Motor neuron (in vitro differentiated cells): ENCODE measurements at places on chromosomes 12 and 14.

- no peak for ATAC-seq
These were observed 776.1 kb downstream of the AACS start for GRCh38 chr12:125841332-125841731.

DNA sequence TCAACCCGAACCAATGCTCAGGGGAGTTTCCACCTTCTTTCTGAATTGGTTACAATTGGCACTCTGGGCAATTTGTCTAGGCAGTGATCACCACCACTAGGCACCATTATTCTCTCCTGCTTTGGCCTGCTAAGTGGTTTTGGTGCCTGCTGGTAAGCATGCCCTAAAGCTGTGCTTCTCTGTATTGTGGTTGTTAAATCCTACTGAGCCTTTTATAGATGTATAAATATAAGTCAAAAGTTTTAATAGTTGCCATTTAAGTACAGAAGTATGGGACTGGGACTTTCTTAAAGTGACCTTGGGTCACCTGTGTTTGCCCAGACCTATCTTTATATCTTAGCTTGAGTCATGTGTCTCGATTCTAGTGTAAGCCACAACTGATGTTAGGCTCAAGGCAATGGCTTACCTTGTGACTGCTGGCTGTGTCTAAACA lies 475.9 kb downstream of the SLC16A7 start:
- ATAC-seq: no peak

GRCh38 chr14:72925815-72926291 lies 411 bp upstream of the DCAF4 start:
- no peak for ATAC-seq

GRCh38 chr12:131855521-131856142 lies 27.4 kb downstream of the MMP17 start:
- ATAC-seq: no peak

GRCh38 chr12:61916831-61917230 lies 343.4 kb upstream of the USP15 start:
- ATAC-seq: no peak

DNA sequence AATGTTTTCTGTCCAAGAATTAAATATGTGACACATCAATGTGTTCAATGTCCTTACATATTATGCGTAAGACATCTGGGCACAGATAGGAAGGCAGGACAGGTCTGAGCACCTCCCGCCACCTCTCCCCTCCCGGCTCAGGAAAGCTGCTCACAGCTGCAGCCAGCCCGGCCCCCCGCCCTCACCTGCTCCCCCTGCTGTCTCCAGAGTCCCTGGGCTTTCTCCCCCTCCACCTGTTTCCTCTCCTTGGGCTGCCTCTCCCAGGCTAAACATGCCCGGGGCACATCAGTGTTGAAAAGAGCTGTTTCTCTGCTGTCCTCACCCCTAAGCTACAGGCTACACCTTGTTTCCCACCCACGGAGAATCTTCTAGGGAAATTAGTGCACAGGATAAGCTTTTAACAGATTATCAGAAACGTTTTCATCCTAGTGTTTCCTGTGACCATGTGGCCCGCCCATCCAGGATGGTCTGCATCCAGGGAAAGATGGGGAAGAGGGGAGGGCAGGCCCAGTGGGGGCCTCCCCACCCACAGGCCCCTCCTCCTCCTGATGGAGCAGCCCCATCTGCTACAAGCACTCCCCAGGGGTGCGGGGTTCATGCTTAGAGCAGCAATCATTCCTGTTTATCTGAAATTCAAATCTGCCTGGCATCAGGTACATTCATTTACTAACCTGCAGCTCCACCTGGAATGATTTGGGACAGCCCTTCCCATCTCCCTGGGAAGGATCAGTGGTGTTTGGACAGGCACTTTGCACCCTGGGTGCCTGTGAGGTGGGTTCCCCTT lies 273.8 kb upstream of the SFSWAP start:
- no peak for ATAC-seq

GRCh38 chr14:59090572-59090971 lies 97.9 kb upstream of the DAAM1 start:
- ATAC-seq: no peak

DNA sequence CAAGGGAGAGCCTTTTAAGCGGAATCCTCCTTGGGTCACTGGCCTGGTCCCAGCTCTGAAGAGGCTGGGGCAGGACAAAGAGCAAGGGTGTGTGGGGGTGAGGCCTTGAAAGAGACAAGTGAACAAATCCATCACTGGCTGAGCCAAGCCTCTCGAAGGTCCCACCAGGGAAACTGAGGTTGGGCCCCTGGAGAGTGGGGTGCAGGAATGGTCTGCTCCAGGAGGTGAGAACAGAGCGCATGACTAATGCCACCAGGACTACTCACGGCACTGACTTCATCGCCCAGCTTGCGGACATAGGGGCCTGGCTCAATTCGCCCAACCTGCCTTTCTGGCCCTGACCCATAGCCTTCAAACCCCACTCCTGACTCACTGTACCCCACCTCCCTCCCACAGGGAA lies 19.2 kb upstream of the DEGS2 start:
- no peak for ATAC-seq

DNA sequence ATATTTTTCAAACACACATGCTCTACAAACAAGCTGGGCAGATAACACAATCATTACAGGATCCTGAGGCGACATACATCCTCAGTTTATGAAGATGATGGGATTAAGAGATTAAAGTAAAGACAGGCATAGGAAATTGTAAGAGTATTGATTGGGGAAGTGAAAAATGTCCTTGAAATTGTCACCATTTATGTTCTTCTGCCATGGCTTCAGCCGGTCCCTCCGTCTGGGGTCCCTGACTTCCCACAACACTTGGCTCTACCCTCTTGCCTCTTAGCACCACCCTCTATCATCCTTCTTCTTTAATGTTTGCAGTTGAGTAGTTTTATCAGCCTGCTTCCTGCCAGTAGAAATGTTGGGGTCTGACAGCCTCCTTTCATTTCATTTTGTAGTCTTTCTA lies 244.4 kb downstream of the DAD1 start:
- no peak for ATAC-seq

DNA sequence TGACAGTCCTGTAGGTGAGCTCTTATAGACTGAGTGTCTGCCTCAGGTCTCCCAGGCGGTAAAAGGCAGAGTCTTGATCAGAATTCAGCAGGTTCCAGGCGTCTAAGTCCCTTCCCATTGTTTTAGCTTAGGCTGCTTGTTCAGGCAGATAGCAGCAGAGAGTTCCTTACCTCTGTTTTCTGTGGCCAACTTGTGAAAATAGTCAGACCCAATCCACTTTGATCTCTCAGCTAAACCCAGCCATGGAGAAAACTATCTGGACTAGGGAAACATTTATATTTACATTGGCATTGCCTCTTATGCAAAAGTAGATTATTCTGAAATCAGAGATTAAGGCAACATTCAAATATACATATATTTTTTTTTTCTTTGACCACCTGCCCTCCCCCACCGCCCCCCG lies 21.4 kb downstream of the CCDC62 start:
- ATAC-seq: no peak

DNA sequence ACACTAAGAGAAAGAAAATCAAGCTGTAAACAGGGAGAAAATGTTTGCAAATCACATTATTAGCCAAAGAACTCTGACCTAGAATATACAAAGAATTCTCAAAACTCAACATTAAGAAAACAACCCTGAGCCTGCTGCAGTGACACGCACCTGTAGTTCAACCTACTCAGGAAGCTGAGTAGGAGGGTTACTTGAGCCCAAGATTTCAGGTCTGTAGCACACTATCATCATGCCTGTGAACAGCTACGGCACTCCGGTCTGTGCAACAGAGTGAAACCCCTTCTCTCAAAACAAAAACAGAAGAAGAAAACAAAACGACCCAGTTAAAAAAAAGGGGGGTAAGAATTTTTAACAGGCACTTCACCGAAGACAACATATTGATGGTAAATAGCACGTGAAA lies 20.8 kb downstream of the SAV1 start:
- no peak for ATAC-seq

DNA sequence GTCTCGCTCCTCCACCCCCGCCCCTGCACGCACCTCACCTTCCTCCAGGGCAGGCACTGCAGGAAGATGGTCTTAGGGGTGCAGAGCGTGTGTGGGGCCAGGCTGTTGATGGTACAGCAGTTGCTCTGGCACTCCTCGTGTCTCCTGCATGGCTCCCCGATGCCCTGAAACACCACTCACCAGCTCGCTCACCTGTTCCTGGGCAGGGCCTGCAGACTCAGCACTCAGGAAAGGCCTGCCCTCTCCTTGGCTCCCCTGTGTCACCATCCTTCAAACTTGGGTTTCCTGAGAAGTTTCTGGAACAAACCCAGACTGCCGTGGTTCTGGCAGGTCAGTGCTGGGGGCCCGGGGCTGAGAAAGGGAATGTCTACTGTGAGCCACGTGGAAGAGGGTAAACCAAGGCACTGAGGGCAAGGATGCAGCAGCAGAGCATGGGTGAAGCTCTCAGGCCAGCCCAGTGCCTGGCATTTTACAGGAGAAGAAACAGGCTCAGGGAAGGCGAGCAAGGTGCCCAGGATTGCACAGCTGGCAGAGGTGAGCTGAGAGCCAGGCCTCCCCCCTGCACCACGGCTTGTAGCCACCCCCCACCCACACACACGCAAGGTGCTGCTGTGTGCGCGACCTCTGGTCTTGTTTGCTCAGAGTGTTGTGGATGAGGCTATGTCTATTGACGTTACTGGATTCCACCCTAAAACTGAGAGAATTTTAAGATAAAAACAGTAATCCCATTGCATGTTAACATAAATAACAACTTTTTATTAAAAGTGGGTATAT lies 5.5 kb downstream of the LRCOL1 start:
- no peak for ATAC-seq

DNA sequence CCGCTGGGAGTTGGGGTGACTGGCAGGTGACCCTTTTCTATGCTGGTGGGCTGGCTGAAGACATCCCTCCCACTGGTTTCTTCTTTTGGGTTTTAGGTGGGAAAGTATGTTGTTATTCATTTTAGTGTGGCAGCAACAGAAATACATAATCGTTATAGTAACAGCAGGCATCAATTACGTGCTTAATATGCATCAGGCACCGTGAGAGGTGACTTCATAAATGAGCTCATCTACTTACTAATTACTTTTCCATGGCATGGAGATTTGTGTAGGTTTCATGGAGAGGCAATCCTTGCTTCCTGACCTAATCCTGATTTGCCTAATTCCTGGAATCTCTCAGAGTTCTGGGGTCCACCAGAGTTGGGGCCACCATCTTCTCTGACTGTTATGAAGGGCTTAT lies 13.4 kb upstream of the CELA1 start:
- ATAC-seq: no peak

- no peak for ATAC-seq
These were observed 45.5 kb downstream of the ZNF641 start for GRCh38 chr12:48305190-48305589.

GRCh38 chr12:46360908-46361666 lies 11.5 kb downstream of the SLC38A2 start:
- no peak for ATAC-seq

GRCh38 chr14:96090441-96091148 lies 51.4 kb downstream of the C14orf132 start:
- ATAC-seq: peak; percentile 94

GRCh38 chr12:74489543-74489942 lies 48.1 kb upstream of the ATXN7L3B start:
- no peak for ATAC-seq

GRCh38 chr12:92543359-92543758 lies 159.4 kb upstream of the PLEKHG7 start:
- ATAC-seq: no peak

DNA sequence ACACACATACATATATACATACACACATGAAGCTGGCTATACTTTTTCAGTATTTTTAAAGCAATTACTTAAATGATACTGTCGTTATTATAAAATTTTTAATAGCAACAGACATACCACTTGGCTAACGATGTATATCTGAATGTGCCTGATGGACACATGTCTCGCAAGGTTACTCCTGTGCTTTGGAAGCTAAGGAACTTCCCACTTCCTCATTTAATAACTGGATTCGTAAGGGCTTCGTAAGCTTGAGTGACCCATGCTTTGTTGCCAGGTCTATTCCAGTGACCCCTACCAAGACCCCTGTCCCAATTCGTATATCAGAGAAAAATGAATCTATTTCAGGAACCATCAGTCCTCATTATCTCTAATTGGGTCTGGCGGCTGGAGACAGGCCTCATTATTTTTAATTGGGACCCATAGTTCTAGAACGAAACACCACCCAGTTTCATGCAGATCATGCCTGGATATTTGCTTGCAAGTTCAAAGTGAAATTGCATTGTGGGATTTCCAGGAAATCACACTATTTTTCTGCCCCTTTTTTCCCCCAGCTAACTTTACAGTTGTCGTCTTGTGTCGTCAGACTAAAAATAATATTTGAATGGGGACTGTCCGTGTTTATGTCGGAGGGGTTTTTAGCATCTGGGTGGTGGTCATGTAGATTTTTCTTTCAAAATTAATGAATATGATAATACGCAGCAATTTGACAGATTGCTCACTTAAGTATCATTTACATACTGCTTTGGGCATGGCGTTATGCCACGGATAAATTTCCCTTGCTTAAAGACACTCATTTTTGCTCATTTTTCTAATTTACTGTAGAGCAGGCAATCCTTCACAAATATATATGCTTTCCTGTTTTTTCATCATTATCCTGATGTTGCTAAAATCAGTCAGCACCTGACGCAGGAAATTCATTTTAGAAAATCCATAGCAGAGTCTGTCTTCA lies 17.1 kb upstream of the MYO1H start:
- ATAC-seq: no peak
